ENCODE measurements at places on chromosomes 2 and 18.

DNA sequence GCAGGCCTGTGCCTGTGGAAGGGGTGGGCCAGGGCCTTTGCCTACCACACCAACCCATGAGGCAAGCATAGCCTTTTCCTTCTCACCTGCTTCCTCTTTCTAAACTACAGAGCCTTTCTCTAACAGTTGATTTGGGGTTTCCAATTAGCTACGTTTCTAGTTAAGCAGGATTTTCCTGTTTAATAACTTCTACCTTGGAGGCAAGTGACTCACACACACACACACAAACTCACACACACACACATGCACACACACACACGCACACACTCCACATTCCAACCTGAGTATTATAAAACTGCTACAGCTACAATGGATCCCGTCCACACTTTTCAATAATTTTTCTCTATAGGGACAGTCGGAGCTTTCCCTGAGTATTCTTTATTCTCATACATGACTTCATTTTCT, 84.9 kb downstream of the SOX11 start:
- no peak for DNase-seq

DNA sequence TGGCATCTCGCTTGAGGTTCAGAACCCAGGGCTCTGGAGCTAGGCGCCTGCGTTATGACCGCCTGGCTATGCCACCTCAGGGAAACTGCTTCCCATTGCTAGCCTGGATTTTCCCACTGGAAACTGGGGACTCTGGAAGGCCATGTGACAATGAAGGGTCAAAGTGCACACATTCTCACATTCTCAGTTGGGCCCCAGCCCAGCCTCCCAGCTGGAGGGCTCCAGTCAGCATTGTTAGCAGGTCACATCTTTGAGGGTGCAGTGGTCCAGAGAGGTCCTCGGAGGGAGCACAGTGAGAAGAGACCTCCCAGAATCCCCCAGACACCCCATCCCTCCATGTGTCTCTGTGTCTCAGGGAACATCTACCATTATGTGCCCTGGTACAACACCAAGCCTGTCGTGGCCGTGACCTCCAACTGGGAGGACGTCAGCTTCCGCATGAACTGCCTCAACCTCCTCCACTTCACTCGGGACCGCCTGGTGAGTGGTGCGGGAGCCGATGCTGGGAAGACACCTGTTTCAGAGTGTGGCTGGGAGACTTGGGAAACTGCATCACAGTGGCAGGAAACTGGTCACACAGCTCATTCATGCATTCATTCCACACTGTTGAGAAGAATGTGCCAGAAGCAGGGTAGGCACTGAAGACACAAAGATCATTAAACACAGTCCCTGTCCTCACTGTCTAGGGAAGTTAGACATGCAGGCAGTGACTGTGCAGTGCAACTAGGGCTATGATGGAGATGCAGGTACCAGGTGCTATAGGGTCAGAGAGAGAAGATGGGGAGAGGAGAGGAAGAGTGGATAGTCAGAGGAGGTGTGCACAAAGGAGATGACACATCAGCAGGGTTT, 41.6 kb downstream of the FER1L5 start:
- DNase-seq: no peak

GRCh38 chr2:238315031-238315595, 5.2 kb upstream of the TRAF3IP1 start:
- DNase-seq: no peak

DNA sequence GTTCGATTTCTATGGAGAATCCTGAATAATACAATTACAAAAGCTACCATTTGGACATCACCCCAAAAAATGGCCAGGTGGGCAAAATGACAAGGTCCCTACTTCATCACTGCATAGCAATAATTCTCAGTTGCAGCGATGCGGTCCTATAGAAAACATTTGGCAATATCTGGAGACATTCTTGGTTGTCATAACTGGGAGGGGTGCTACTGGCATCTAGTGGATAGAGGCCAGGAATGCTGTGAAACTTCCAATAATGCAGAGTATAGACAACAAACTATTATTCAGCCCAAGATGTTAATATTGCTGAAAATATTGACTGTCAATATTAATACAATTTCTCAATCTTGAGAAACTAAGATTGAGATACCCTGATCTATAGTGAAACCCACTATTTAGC, 637.8 kb upstream of the PKDCC start:
- no peak for DNase-seq

GRCh38 chr2:186894478-186894877, 45.5 kb upstream of the ZSWIM2 start:
- no peak for DNase-seq

Measured in ascending aorta (tissue), 2 donors.